ENCODE measurements at places on chromosomes 7 and 10.

- DNase-seq, result no peak
Observed at GRCh38 chr7:141534757-141535737, 16.2 kb upstream of the AGK start.

- no peak for DNase-seq
Observed at GRCh38 chr7:123041101-123041500, 45.6 kb upstream of the TAS2R16 start.

DNA sequence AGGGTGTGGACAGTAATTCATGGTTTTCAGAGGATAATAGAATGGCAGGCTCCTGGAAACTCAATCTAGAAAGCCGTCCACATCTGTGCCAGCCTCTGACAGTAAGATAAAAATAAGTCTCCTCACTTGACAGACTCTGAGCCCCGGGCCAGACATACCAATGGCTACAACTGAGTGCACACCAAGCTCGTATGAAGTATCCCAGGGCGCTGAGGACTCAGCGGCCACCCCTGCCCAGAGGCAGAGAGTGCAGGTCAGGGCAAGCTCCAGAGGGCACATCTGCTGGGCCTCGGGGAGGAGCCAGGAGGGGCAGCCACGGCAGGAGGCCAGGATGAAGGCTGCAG is 262.8 kb upstream of the TCERG1L start:
- no peak for DNase-seq

- DNase-seq, result no peak
Observed at GRCh38 chr10:97571622-97572021, 957 bp upstream of the ANKRD2 start.

DNA sequence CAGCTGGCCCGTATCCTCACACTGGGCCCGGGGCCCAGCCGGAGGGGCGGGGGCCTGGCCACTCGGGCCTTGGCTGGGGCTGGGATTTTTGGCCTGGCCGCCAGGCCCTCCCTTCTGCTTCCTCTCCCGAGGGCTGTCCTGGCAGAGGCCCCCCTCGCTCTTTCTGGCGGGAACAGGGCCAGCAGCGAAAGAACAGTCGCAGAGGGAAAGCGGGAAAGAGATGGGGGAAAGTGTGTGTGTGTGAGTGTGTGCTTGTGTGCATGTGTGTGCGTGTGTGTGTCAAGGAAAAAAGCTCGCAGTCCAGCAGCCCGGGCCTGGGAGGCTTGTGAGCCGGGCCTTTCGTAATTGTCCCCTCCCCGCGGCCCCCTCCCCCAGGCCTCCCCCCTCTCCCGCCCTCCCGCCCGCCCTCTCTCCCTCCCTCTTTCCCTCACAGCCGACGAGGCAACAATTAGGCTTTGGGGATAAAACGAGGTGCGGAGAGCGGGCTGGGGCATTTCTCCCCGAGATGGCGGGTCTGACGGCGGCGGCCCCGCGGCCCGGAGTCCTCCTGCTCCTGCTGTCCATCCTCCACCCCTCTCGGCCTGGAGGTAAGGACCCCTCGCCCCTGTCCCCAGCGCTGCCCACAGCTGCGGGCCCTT is at the start of gene ELN:
ELN (plus strand) TSS at position 491 of the 638 bp plus-strand sequence; CDS start at position 506, 15 bp downstream.
- DNase-seq, result no peak

DNA sequence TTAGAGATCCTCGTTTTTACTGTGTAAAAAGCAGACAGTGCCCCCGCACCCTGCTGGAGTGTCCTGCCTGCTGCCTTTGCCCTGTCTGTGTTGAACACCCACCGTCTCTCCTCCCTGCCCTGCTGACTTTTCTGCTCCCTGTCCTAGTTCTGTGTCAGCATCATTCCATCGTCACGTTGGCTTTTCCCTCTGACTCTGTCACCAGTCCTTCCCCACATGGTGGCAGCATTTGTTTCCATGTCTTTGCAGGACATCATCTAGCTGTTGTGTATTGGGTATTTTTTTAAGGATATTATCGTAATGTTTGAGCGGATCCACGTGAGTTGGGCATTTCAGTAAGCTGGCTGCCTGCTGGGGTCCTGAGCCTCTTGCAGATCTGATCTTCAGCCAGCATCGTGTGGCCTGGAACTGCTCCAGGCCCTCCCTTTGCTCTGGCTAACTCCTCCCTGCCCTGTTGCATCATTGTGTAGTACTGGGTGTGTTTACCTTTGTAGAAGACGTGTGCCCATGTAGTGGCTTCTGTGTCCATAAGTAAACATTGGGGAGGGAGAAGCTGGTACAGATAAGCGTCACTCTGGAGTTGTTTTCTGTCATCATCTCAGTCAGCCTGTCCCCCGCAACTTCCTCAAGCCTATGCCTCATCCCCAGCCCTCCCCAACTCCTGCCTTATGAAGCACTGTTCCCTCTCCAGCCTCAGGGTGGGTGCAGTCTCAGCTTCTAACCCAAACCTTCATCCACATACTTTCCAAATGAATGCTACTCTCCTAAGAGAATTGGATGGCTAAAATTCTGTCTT is 44.3 kb downstream of the TRRAP start:
- peak; percentile 76 for DNase-seq

GRCh38 chr10:70884741-70885140 is 3.6 kb downstream of the PCBD1 start:
- DNase-seq, result no peak

DNA sequence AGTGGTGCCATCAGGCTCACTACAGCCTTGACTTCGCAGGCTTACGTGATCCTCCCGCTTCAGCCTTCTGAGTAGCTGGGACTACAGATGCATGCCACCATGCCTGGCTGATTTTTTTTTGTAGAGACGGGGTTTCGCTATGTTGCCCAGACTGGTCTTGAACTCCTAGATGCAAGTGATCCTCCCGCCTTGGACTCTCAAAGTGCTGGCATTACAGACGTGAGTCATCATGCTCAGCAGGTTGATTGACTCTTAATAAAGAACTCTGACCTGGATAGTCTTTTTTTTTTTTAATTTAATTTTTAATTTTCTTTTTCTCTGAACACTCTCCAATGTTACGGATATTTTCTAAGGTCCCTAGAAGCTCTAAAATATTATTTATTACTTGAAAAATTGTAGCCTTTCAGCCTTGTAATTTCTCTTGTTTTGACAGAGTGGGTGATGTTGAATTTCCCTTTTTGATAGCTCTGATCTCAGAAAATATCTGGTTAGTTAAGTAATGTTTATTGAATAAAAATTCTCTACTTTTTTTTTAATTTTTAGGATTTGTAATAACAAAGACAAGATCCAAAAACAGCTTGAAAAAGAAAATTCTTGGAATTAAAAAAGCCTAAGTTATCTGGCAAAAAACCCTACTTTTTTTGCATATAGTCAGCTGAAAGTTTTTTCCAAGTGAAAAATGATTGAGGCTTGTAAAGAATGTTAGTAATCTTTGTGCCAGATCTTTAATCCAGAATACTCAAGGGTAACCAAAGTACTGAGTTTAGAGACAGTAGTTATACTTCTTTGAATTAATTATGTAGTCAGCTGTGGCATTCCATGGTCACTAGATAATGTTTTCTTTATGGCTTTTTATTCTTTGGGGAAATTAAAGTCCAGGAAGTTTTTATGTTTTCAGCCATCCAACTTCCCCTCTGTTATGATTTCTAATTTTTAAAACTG is 26.7 kb downstream of the TBC1D12 start:
- DNase-seq, result no peak

- DNase-seq, result peak; percentile 20
Observed at GRCh38 chr10:77907900-77908717, 18.4 kb downstream of the DLG5 start.

GRCh38 chr10:117531371-117532002 is 11.1 kb upstream of the EMX2 start:
- no peak for DNase-seq

DNA sequence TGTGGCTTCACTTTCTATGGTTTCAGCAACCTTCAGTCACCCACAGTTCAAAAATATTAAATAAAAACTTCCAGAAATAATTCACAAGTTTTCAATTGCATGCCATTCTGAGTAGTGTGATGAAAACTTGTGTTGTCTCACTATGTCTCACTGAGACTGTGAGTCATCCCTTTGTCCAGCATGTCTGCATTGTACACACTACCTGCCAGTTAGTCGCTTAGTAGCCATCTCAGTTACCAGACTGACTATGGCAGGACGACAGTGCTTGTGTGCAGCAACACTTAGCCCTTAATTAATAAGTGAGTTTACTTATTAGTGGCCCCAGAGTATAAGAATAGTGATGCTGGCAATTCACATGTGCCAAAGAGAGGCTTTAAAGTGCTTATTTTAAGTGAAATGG is 22.5 kb downstream of the CCDC186 start:
- DNase-seq, result no peak

DNA sequence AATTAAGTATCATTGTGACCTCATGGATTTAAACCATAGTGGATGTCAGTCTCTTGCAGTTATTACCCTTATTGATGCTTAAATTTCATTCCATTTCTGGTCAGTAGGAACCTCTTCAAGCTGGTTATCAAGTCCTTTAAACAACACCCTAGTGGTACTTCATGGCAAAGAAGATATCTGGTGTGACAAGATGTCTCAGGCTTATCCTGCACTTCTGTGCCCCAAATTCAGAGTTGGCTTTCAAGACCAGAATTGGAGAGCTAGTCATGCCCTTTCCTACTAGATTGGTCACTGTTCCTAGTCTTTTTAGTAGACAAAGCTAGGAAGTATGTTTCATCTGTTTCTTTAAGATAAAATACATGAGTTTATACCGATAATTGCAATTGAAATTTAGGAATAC is 54.9 kb downstream of the KMT2E start:
- peak; percentile 69 for DNase-seq

DNA sequence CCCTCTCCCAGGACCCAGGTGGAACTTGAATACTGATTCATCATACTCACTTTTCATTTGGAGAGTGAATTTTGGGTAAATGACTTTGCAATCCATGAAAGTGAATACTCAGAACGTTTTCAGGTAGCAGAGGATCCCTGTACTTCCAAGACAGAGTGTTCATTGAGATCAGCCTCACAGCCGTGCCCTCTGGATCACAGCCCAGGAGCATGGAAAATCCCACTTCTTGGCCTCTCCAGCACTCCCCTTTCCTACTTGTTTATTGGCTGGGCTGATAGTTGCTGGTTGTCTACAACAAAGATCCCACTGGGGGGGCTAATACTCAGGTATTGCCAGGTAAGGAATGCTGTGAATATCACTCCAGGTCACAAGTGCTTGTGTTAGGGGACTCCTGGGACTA is 5.9 kb downstream of the GCK start:
- no peak for DNase-seq

DNA sequence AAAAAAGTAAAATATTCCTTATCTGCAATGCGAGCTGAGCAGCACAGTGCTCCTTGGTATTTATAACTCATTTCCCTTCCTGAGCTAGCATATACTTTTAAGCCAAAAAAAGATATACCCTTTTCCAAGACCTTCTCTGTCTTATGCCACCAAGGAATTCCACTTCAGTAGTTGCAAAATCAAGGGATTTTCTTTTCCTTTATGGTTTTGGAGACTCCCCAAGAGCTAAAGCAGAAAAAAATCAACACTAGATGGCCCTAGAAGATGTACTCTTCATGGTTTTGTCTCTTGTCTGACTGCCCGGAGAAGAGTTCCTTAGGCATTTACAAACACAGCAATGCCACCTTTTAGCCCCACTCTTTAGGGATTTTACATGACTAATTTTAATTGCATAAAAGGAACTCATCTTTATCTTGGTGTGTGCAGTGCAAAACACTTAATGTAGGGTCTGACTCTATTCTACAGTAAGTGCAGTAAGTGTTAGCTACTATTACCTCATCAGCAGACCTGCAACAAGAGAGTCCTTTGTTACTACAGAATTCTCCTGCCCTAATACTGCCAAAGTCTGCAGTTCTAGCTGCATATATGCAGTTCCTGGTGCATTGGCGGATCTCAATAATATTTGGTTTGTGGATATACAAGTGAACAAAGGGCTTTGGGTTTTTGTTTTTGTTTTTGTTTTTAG is 443.3 kb downstream of the GFRA1 start:
- DNase-seq, result no peak

GRCh38 chr7:153036396-153037063 is 277.0 kb downstream of the ACTR3B start:
- no peak for DNase-seq

- DNase-seq, result no peak
Observed at GRCh38 chr10:122421054-122421625, 33.3 kb upstream of the ARMS2 start.

DNA sequence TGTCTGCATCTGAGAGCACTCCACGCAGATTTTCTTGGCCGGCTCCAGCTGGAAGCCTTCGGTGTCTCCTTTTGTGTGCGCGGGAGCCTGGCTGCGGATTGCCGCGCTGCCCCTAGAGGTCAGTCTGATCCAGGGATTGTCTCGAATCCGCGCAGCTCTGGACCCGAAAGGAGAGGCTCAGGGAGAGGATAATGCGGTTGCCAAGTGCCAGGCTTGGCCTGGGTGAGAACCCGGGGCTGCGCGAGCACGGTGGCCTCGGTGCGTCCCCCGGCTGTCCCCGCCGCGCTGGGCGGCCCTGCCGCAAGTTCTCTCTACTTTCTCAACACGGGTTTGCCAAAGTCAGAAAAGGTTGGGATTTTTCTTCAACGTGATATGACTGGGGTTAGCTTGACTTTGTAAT is 140.9 kb downstream of the ADCYAP1R1 start:
- DNase-seq, result peak; percentile 64

GRCh38 chr7:23062452-23062851 is 43.1 kb upstream of the KLHL7 start:
- DNase-seq, result no peak

GRCh38 chr7:154744256-154744860 is 258.6 kb downstream of the PAXIP1 start:
- DNase-seq, result peak; percentile 1

- no peak for DNase-seq
Observed at GRCh38 chr7:111729483-111729882, 167.2 kb upstream of the IMMP2L start.

GRCh38 chr10:117928281-117928680 is 118.5 kb downstream of the RAB11FIP2 start:
- DNase-seq, result no peak

- DNase-seq, result no peak
Observed at GRCh38 chr7:3835109-3835508, 534.1 kb downstream of the SDK1 start.

GRCh38 chr7:26155531-26156375 is 3.8 kb downstream of the NFE2L3 start:
- peak; percentile 21 for DNase-seq

DNA sequence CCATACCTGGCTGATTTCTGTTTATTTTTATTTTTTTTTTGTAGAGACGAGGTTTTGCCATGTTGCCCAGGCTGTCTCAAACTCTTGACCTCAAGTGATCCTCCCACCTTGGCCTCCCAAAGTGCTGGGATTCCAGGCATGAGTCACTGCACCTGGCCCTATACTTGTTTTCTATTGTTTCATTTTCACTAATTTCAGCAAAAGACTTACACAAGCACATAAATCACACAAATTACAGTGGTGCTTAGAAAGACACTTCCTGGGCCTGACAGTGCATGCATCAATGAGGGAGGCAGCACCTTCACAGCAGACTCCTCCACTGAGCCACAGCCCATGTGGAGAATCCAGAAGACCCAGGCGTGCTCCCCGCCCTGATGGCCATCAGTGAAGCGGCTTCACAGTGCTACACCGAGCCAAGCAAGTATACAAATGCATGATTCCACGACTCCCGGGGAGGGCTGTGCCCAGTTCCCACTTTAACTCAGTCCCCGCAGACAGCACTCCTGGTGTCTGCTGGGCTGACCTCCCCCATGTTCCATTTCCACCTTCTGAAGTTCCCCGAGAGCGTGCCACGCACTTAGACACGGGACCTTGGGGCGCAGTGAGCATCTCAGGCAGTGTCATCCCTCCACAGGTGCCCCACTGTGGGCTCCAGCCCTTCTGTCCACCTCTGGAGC is 20.6 kb downstream of the PITRM1 start:
- DNase-seq, result no peak

GRCh38 chr10:50653142-50653541 is 29.4 kb upstream of the SGMS1 start:
- DNase-seq, result peak; percentile 37

- DNase-seq, result no peak
Observed at GRCh38 chr7:141679014-141679413, 23.0 kb downstream of the DENND11 start.

- no peak for DNase-seq
Observed at GRCh38 chr7:116573541-116573940, 48.7 kb downstream of the CAV1 start.

Measured in hematopoietic multipotent progenitor cell treated with erythropoietin and hydrocortisone succinate and interleukin-3 and kit ligand, for 8 days (in vitro differentiated cells).